ENCODE measurements at places on chromosomes 5 and 9.
A peak's percentile ranks its signal among the peaks of the same experiment; 100 is the strongest.

GRCh38 chr5:11407556-11408145, 496.6 kb downstream of the CTNND2 start:
- DNase-seq = no peak

DNA sequence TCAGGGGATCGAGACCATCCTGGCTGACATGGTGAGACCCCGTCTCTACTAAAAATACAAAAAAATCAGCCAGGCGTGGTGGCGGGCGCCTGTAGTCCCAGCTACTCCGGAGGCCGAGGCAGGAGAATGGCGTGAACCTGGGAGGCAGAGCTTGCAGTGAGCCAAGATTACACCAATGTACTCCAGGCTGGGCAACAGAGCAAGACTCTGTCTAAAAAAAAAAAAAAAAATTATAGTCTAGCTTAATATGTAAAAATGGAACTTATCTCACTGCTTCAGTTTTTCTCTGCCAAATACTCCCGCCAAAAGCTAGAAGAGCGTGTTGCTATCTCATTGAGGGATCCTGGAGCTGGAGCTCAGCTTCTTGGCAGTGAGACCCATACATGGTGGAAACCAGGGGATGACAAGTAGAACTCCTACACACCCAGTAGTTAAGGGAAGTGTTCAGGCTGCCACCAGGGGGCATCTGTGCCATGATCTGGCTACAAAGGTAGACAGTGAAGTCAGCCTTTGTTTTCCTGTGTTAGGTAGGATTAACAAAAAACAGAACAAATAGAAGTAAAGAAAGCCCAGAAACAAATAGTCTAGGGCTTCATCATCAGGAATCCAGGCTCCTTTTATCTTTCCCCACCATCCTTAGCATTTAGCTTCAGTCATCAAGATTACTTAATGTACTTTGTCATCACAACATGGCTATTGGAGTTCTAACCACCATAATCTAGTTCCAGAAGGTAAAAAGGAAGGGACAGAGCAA, 33.6 kb upstream of the GLIPR2 start:
- DNase-seq = peak; percentile 85

DNA sequence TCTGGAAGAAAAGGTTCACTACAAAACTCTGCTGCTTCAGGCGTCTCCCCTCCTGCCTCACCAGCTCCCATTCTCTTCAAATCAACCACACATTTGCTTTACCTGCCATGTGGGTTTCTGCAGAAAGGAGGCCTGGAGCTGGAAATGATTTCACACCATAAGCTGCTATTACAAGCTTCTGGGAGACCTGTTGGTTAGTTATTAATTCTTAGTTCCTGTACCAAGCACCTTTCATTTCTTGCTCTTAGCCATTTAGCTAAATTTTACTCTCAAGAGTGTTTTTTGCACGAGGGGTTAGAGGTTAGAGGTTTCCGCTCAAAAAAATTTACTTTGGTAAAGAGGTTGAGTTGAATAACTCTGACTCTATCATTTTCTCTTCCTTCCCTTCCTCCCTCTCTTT, 70.3 kb downstream of the MAP1B start:
- no peak for DNase-seq

GRCh38 chr9:89277454-89277853, 33.5 kb upstream of the CKS2 start:
- DNase-seq = peak; percentile 11

GRCh38 chr5:997001-997474, 11.6 kb upstream of the NKD2 start:
- DNase-seq = no peak

GRCh38 chr5:17893026-17893635, 258.9 kb downstream of the TAF11L14 start:
- DNase-seq = no peak

- no peak for DNase-seq
These were observed 242.1 kb downstream of the HCN1 start for GRCh38 chr5:45454114-45454513.
